ENCODE measurements at places on chromosomes 7 and 10. TPM values are rescaled to one million over a fixed set of nuclear protein-coding genes. Genes with fewer than 3 reads are reported as not detected.

Gene PDK4
- total RNA-seq, result 227 TPM

Gene HOXA11
- total RNA-seq, result not detected

Gene PILRA
- 25.8 TPM for total RNA-seq

Gene SH2D4B
- not detected for total RNA-seq

DNA sequence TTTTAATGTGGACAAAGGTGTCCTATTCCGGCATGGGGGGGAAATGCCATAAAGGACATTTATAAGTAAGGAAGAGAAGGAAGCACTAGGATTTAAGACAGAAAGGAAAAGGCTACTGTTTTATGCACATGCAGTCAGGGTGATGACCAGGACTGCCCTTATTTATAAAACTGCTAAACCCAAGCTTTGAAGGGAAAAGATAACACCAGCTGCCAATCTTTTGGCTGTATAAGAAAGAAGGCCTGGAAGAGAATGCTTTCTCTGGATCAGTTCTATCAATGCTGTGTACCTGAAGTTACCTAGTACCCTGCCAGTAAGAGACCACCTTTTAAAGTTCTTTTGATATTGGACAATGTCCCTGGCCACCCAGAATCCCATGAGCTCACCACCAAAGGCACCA lies 59.2 kb downstream of the MINDY3 start:
- H3K27me3 ChIP-seq, result no peaks in the 10 kb centered on the region
- no peaks in the 10 kb centered on the region for H3K4me1 ChIP-seq
- H3K27ac ChIP-seq, result no peak overlapping the region
- no peaks in the 10 kb centered on the region for H3K36me3 ChIP-seq

GRCh38 chr10:2990764-2991163 lies 76.6 kb upstream of the PFKP start:
- no peak overlapping the region for H3K27ac ChIP-seq
- no peaks in the 10 kb centered on the region for H3K4me1 ChIP-seq
- H3K27me3 ChIP-seq, result no peaks in the 10 kb centered on the region

DNA sequence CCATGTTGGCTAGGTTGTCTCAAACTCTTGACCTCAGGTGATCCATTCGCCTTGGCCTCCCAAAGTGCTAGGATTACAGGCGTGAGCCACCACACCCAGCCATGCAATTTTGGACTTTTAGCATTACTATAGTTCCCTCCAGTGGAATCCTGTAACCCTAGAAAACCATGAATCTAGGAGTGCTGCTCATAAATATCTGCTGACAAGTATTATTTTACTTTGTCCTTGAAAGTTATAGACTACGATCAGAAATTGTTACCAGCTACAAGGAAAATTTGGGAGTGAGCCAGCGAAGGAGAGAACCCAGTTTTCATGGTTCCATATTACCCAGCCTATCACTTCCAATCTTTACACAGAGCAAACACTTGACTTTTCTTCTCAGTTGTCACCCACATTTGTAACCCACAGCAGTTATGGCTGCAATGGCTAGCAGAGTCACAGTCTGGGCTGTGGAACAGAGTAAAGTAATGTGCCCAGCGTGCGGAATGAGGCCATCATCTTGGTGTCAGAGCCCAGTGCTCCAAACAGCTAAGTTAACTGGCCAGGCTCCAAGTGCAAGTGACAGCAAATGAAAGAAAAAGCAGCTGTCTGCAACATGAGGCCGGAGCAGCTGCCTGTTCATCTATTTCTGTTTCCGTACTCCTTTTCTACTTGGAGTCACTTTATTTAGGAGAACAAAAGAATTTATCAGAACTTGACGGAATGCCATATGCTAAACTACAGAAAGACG lies 29.9 kb downstream of the ZC3HC1 start:
- no peak overlapping the region for H3K4me3 ChIP-seq
- no peak for DNase-seq
- no peaks in the 10 kb centered on the region for H3K27me3 ChIP-seq
- H3K4me1 ChIP-seq, result no peaks in the 10 kb centered on the region
- H3K36me3 ChIP-seq, result peaks cover 77% of the 10 kb centered on the region

Data from ascending aorta (tissue), 2 donors.